ENCODE measurements at places on chromosomes 1 and 21. TPM values are rescaled to one million over a fixed set of nuclear protein-coding genes. Genes with fewer than 3 reads are reported as not detected.

Gene G0S2
- 20.2 TPM for total RNA-seq

Gene GIPC2
- 0.09 TPM for total RNA-seq

Gene KCNK1
- total RNA-seq, result 7.6 TPM

Gene CCDC185
- not detected for total RNA-seq

Gene KRTAP19-1
- total RNA-seq, result not detected

Gene SLC19A1
- 2.2 TPM for total RNA-seq

Gene SLC6A9
- 2.4 TPM for total RNA-seq

Gene LHX8
- not detected for total RNA-seq

Gene SPATA46
- total RNA-seq, result not detected

Gene CACNA1S
- not detected for total RNA-seq
